ENCODE measurements at places on chromosomes 2 and 18.

- no peak for DNase-seq
These were observed 2109.4 kb upstream of the PIK3C3 start for GRCh38 chr18:39845631-39846030.

GRCh38 chr2:33104726-33105125 lies 158.0 kb downstream of the LTBP1 start:
- no peak for DNase-seq

DNA sequence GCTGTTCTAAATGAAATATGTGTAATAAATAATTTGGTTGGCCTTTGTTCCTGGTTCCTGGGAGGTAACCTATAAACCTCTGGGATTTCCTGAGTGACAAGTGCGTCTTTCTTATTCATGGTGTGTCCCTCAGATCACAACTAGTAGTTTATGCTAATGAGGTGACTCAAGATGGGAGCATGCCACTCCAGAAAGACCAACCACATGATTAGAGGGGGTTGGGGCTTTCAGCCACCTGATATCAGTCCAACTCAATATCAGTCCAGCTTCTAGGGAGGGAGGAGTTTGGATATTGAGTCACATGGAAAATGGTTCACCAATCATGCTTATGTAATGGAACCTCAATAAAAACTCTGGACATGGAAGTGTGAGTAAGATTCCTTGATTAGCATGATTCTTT lies 96.6 kb downstream of the QPCT start:
- DNase-seq, result no peak

- DNase-seq, result no peak
These were observed 461.7 kb downstream of the STK39 start for GRCh38 chr2:167785606-167786216.

- no peak for DNase-seq
These were observed 122.4 kb upstream of the SLC1A4 start for GRCh38 chr2:64866797-64867196.

- DNase-seq, result no peak
These were observed 45.3 kb downstream of the PSD4 start for GRCh38 chr2:113219092-113219441.

- no peak for DNase-seq
These were observed 193.6 kb downstream of the AGPS start for GRCh38 chr2:177586154-177586553.

DNA sequence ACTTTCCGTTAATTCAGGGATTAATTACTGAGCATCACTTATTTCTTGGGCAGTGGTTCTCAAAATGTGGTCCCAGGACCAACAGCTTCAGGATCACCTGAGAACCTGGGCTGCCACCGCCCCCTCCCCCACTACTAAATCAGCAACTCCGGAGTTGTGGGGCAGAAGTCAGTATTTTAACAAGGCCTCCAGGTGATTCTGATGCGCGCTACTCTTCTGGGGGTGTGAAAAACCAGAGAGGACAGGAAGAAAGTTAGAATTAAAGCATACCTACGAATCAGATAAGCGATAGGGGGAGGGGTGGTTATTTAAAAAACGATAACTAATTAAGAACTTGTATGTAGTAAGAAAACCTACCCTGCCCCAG lies 319 bp downstream of the ZSCAN30 start:
- DNase-seq, result no peak

GRCh38 chr18:79229431-79229830 lies 160.2 kb downstream of the ATP9B start:
- DNase-seq, result no peak

GRCh38 chr2:72745679-72746368 lies 80.0 kb downstream of the EXOC6B start:
- DNase-seq, result peak; percentile 67

DNA sequence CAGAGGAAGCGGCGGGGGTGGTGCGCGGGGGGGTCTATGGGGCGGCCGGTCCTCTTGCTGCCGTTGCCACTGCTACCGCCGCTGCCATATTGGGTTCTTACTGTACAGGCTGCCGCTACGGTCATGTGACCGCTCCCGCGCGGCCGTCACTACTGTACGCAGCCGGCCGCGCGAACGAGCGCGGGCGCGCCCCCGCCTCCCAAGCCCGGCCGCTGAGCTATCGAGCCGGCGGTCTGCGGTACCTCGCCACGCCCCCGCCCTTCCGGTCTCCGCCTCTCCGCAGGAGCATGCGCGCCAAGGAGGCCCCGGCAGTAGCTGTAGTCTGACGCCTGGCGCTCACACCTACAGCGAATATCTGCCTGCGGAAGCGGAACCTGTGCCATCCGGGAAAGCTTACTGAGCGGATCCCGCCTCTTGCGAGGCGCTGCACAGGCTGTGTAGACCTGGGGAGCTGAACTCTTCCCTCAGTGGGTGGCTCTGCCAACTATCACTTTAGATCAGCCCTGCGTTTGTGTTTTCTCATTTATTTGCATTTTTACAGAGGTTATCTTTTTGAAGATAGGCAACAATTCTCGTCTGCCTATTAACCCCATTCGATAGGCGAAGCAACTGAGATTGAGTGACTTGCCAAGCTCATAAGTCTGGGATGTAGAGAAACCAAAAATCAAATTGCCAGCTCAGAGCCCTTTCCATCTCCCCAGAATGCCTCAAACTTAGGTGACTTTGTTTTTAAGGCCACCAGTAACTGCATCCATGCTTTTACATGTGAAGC lies at the start of gene ASXL2:
Gene ASXL2 (minus strand): TSS at position 127 of the 772 bp plus-strand sequence. CDS start 265 bp downstream, outside the sequence.
- peak; percentile 96 for DNase-seq

GRCh38 chr2:241149925-241150659 lies at the start of gene PPP1R7:
Gene PPP1R7 (plus strand): TSS chr2:241150467. CDS start chr2:241150496, 29 bp downstream.
- peak; percentile 94 for DNase-seq

DNA sequence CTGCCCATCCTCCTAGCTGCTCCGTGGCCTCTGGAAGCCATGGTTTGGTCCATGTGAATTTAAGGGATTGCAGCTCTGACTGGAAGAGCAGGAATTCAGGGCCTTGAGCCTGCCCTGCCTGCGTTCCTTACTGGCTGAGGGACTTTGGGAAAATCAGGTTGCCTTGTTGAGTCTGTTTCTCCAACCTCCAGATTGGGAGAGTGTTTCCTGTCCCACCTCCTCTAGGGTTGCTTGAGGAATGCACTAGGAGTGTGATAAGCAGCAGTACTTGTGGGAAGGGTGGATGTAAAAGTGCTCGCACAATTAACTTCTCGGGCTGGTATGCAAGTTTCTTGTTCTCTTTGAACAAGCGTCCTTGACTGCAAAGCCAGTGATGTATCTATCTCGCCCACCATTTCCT lies 84.4 kb upstream of the YWHAQ start:
- no peak for DNase-seq

- no peak for DNase-seq
These were observed 54.6 kb downstream of the LAMA3 start for GRCh38 chr18:23743733-23744333.

- DNase-seq, result no peak
These were observed 186.6 kb downstream of the NOL4 start for GRCh38 chr18:34038086-34038485.

- DNase-seq, result no peak
These were observed 1.1 kb upstream of the SLC66A2 start for GRCh38 chr18:79952456-79952995.

GRCh38 chr18:59515147-59515546 lies 156.1 kb upstream of the LMAN1 start:
- DNase-seq, result no peak

- DNase-seq, result no peak
These were observed 9.8 kb downstream of the POU3F3 start for GRCh38 chr2:104863468-104864279.

- no peak for DNase-seq
These were observed 95.4 kb upstream of the CCDC85A start for GRCh38 chr2:56088411-56088810.
